ENCODE measurements at places on chromosomes 2 and 18. TPM values are rescaled to one million over a fixed set of nuclear protein-coding genes. Genes with fewer than 3 reads are reported as not detected.

DNA sequence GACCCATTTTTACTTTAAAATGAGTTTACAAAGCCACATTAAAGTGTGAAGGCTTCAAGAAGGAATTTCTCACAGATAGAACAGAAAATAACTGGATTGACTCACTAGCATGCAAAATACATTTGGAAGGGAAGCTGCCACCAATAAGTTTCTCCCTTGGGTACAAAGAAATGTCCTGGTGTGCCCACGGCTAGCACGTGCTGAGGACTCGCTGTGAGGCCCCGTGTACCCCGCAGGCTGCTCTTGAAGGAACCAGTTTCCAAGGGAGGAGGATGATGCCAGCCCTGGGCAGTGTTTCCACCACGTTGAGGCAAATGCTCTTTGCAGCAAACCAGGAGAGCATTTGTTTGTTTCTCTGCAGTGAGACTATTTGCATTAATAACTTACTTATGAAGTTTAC is 207.3 kb downstream of the SH3RF3 start:
- H3K27me3 ChIP-seq = no peaks in the 10 kb centered on the region
- no peaks in the 10 kb centered on the region for H3K36me3 ChIP-seq
- no peak overlapping the region for H3K4me3 ChIP-seq
- no peak overlapping the region for H3K27ac ChIP-seq
- H3K4me1 ChIP-seq = no peaks in the 10 kb centered on the region
- DNase-seq = no peak

Gene DCDC2C
- total RNA-seq = not detected

DNA sequence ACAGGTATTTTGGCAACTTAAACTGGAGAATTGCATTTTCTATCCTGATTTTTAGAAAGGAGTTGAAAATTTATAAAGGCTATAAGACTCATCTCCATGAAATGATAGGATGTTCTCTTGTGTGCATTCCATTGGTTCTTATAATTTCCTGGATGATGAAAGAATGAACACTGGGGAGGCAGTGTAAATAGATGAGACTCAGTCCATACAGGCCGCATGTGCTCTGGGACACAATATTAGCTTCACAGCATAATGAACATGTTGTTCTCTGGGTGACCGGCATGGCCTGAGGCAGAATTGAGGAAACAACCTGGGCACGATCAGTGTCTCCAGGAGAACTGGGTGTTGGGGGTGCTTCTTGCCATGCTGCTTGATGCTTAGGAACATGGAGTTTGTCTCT is 38.8 kb downstream of the AOX1 start:
- no peaks in the 10 kb centered on the region for H3K36me3 ChIP-seq
- no peak overlapping the region for H3K27ac ChIP-seq
- peaks cover 13% of the 10 kb centered on the region for H3K4me1 ChIP-seq
- no peak for DNase-seq

- H3K4me1 ChIP-seq = no peaks in the 10 kb centered on the region
- no peak overlapping the region for H3K27ac ChIP-seq
- no peak overlapping the region for H3K4me3 ChIP-seq
- peaks cover 40% of the 10 kb centered on the region for H3K27me3 ChIP-seq
- no peaks in the 10 kb centered on the region for H3K36me3 ChIP-seq
- no peak for DNase-seq
Measured at GRCh38 chr2:217277646-217278398, 418.0 kb upstream of the TNP1 start.

Gene COL4A4
- total RNA-seq = 0.60 TPM

GRCh38 chr2:105544591-105545377 is 145.9 kb upstream of the FHL2 start:
- H3K4me1 ChIP-seq = no peaks in the 10 kb centered on the region
- H3K27ac ChIP-seq = no peak overlapping the region
- no peaks in the 10 kb centered on the region for H3K36me3 ChIP-seq
- H3K4me3 ChIP-seq = no peak overlapping the region
- no peak for DNase-seq

- H3K27me3 ChIP-seq = peaks cover 72% of the 10 kb centered on the region
- no peaks in the 10 kb centered on the region for H3K36me3 ChIP-seq
- H3K4me3 ChIP-seq = no peak overlapping the region
- peaks cover 28% of the 10 kb centered on the region for H3K4me1 ChIP-seq
Measured at GRCh38 chr18:48956356-48956755, 5.6 kb upstream of the SMAD7 start.

Gene PKDCC
- 133 TPM for total RNA-seq

- H3K27me3 ChIP-seq = peaks cover 26% of the 10 kb centered on the region
- no peak overlapping the region for H3K27ac ChIP-seq
- no peaks in the 10 kb centered on the region for H3K36me3 ChIP-seq
- peaks cover 7% of the 10 kb centered on the region for H3K4me1 ChIP-seq
Measured at GRCh38 chr2:241534701-241535375, 23.7 kb upstream of the BOK start.

DNA sequence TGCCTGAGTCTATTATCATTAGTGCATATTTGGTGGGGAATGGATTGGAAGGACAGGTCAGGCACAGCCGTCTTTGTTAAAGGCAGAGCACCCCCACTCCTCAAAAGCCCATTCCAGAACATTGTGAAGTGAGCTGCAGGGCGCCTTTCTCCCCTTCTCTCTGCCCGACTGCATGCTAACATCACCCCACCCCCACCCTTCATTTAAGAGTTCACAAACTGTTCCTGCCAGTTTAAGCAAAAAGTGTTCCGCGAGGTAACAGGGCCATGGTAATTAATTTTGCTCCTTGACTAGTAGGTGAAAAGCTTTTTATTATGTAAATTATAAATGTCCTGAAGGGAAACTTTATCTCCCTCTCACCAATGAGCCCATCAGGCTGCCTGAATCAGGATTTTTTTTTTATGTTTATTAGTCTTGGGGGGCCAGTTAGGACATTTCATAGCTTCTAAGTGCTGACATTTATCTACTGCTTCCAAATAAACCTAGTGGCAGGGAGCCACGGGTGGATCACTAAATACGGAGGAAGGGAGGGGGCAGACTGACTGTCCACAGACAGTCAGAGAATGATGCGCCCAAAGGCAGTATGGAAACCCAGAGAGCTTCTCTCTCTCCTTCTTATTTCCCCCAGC is 99.4 kb downstream of the FTCDNL1 start:
- H3K27me3 ChIP-seq = no peaks in the 10 kb centered on the region
- H3K27ac ChIP-seq = no peak overlapping the region
- H3K4me1 ChIP-seq = peaks cover 7% of the 10 kb centered on the region
- H3K36me3 ChIP-seq = no peaks in the 10 kb centered on the region
- no peak overlapping the region for H3K4me3 ChIP-seq
- peak; percentile 68 for DNase-seq

Gene SULT1C3
- total RNA-seq = not detected

Gene PROKR1
- 2.1 TPM for total RNA-seq

DNA sequence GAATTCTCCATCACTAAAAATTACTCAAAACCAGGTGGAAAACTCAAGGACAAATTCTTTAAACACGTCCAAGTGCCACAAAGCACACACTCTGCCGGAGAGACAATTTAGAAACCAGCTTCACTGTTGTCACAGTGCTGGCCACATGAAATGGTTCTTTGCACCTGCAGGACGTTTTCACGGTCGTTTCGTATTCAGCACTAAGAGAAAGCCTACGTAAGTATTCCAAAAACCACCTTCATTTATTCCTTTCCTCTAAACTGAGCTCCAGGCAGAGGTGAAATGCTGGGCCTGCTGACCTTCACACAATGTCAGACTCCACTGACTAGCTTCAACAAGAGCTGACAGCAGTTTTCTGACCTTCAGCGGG is 680 bp downstream of the ATP5F1A start:
- peaks cover 11% of the 10 kb centered on the region for H3K36me3 ChIP-seq
- H3K4me1 ChIP-seq = peaks cover 8% of the 10 kb centered on the region
- no peak for DNase-seq
- H3K27ac ChIP-seq = peak overlapping the region; percentile 77
- no peaks in the 10 kb centered on the region for H3K27me3 ChIP-seq
- peak overlapping the region; percentile 82 for H3K4me3 ChIP-seq

- no peaks in the 10 kb centered on the region for H3K36me3 ChIP-seq
- H3K4me3 ChIP-seq = no peak overlapping the region
- no peak for DNase-seq
- no peak overlapping the region for H3K27ac ChIP-seq
- no peaks in the 10 kb centered on the region for H3K4me1 ChIP-seq
Measured at GRCh38 chr2:225295102-225295501, 104.4 kb upstream of the NYAP2 start.

Gene DNAH7
- total RNA-seq = 0.49 TPM

Gene MYCN
- total RNA-seq = 26.7 TPM

Gene CHRND
- not detected for total RNA-seq

Gene KIF1A
- 41.1 TPM for total RNA-seq

Gene ASB18
- total RNA-seq = not detected

Gene PRSS56
- not detected for total RNA-seq

Gene GCG
- total RNA-seq = not detected

DNA sequence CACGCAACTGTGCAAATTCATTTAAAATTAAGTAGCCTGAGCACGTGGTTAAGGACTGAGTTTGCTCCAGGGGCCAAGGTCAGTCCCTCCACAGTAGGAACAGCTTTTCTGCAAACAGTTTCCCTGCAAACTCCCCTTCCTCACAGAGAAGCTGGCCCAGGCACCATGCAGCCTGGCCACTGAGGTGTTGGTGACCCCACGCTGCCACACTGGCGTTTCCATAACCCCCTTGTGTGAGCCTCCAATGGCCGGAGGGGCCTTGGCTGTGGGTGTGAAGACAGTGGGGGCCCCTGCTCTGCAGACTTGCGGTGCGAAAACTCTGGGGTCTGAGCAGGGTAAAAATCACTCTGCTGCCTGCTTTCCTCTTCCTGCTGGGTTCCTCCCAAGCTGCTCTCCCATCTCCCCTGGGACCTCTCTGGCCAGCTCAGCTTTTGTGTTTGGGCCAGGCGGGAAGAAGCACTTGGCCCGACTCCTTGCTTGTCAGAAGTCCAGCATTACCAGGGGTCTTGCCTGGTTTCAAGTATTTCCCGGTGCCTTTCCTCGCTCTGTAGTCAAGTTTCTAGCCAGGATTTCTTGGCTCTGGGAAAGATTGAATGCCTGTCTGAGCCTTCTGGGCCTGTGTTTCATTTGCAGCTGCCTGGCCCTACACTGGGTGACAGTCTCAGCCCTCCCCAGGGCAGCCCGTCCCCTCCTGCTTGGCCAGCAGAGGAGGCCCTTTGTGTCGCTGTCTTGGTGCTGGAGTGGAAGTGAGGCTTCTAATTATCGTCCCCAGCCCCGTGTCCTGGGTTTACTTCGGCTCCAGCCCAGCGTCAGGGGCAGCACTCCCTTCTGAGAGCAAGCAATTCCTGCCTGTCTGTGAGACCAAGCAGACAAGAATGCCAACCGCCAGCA is 131.4 kb upstream of the SLC1A4 start:
- H3K27me3 ChIP-seq = peaks cover 37% of the 10 kb centered on the region
- no peak overlapping the region for H3K27ac ChIP-seq
- H3K4me1 ChIP-seq = peaks cover 39% of the 10 kb centered on the region
- H3K4me3 ChIP-seq = no peak overlapping the region
- no peaks in the 10 kb centered on the region for H3K36me3 ChIP-seq

DNA sequence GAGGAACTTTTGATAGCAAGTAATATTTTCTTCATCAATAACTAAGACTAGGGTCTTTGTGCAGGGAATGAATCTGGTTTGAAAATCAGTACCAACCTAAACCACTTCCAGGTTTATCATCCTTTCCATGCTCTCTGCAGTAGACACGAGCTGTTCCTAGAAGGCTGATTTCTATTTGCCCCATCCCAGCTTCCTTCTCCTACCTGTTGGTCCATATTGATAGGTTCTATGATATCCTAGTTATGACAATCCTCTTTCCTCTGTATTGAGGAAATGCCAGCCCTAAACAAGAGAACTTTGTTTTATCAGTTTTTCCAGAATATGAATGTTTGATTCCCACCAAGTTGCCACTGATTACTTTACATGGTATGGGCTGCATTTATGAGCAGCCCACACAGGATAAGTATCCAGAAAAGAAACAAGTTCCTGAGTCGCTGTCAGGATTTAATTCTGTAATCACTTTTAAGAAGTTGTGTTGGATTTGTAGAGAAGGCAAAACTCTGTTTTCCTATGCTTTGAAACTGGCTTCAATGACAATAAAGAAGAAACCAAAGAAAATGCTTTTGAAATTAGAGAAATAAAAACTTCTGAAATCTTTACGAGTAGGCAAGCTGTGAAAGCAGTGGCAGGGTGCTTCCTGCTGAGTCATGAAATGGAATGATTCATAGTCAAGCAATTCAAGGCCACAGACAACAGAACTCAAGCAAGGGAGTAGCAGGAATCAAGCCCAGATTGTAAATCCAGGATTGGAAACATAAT is 37.3 kb upstream of the TANK start:
- no peak overlapping the region for H3K27ac ChIP-seq
- no peaks in the 10 kb centered on the region for H3K27me3 ChIP-seq
- no peaks in the 10 kb centered on the region for H3K4me1 ChIP-seq
- no peak for DNase-seq

GRCh38 chr18:31278609-31279071 is 39.3 kb upstream of the DSG1 start:
- H3K4me3 ChIP-seq = no peak overlapping the region
- no peak for DNase-seq
- no peaks in the 10 kb centered on the region for H3K27me3 ChIP-seq
- H3K27ac ChIP-seq = no peak overlapping the region
- no peaks in the 10 kb centered on the region for H3K36me3 ChIP-seq

GRCh38 chr2:154960802-154961583 is 262.5 kb downstream of the KCNJ3 start:
- DNase-seq = no peak
- no peak overlapping the region for H3K27ac ChIP-seq
- no peak overlapping the region for H3K4me3 ChIP-seq
- no peaks in the 10 kb centered on the region for H3K4me1 ChIP-seq

- peaks cover 84% of the 10 kb centered on the region for H3K27me3 ChIP-seq
- H3K36me3 ChIP-seq = no peaks in the 10 kb centered on the region
- H3K4me1 ChIP-seq = peaks cover 32% of the 10 kb centered on the region
- no peak overlapping the region for H3K27ac ChIP-seq
- no peak overlapping the region for H3K4me3 ChIP-seq
- no peak for DNase-seq
Measured at GRCh38 chr2:103174711-103175110, 412.9 kb downstream of the TMEM182 start.

GRCh38 chr2:38613126-38613848 is 10.6 kb upstream of the HNRNPLL start:
- no peak for DNase-seq
- no peaks in the 10 kb centered on the region for H3K27me3 ChIP-seq
- no peak overlapping the region for H3K4me3 ChIP-seq
- H3K36me3 ChIP-seq = no peaks in the 10 kb centered on the region

Gene GRP
- total RNA-seq = 2.1 TPM
